ENCODE measurements at places on chromosomes 12 and 14.

DNA sequence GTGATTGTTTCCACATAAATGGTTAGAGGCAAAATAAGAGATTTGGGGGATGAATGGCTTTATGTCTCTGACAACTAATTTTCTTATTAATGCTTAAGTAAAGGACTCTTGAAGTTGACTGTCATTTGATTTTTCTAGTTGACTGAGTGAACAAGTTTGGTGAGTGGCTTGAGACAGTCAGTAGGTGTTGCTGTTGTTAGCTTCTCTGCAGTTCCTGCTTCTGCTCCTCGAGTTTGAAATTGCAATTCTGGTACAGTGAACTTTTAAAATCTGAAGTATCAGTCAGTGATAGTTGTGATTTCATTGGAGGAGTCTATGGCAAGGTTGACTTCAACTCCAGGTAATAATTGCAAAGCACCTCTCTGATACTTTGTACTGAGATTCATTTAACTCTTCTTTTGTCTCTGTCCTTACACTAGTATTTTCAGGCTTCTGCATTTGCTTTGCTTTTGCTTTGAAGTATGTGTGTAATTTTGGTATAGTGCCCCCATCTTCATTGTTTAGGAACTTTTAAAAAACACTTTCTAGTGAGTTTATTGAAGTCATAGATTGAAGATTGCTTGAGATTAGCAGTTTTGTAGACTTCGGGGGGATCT is 415.5 kb downstream of the PCNX1 start:
- DNase-seq = peak; percentile 3

- no peak for DNase-seq
Observed at GRCh38 chr12:108112832-108113556, 16.1 kb upstream of the WSCD2 start.

DNA sequence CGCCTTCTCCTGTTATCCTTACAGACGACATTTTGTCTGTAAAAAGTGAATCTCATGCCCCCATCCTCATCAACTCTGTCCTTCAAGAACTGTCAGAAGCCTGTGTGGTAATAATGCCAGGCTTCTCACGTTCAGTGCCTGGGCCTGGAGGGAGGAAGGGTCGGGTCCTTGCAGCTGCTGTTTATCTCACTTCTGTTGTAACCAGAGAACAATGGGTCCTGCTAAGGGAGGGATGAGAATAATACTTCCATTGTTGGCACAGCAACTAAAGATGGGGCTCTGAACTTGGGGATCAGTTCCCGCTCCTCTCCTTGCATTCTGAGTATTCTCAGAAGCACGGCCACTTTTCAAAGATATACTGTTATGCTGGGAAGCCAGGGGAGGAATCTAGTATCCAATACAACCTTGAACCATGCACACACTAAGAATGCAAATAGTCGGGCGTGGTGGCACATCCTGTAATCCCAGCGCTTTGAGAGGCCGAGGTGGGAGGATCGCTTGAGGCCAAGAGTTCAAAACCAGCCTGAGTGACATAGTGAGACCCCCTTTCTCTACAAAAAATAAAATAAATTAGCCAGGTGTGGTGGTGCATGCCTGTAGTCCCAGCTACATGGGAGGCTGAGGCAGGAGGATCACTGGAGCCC is 38.8 kb upstream of the NINJ2 start:
- DNase-seq = no peak

DNA sequence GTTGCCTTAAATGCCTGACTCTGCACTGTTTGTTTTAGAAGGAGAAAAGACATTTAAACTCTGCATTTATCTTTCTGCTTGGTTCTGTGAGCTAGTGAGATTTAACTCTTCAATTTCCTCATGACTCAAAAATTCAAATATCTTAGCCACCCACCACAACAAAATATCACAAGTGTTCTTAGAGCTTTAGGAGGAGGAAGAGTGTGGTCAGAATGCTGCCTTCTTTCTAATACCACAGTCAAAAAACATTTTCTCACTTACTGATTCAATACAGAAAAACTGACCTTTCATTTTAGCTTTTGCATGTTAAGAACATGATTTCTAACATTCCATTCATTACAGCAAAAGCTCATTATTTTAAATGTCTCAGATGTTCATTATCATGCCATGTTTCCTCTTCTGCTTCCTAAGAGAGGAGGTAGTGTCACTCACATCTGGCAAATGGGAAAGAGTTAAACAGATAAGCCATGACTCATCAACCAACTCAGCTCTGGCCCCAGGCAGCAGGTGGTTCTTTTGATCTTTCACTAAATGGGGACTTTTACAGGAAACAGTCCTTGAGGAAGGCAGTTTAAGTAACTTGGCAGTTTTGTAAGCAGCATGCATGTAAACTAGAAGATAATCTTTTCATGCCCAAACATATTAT is 56.4 kb upstream of the RNU6-8 start:
- no peak for DNase-seq

GRCh38 chr14:70909733-70910614 is 2.7 kb downstream of the PCNX1 start:
- peak; percentile 68 for DNase-seq

- no peak for DNase-seq
Observed at GRCh38 chr14:85702997-85703396, 173.1 kb downstream of the FLRT2 start.

DNA sequence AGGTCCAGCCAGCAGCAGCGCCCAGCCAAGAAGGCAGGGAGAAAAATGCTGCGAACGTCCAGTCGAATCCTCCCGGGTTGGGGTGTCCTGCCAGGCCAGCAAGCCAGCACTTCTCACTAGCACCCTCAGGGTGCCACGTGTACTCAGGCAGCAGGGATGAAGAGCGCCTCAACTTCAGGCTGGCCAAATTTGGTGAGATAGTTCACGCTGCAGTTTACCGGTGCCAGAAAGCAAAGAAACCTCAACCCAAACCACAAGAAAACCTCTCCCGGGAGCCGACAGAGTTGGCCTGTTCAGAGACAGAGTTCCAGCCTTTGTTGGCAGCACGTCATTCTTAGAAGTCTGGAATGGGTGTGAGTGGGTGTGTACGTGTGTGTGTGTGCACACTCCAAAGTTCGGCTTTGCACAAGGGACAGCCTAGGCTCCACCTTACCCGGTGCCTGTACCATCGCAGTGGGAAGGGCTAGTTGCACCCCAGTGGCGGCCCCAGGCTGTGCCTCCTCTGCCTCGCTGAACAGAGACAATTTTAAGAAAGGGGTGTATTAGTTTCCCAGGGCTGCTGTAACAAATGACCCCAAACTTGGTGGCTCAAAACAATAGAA is 42.1 kb downstream of the ELK3 start:
- no peak for DNase-seq

GRCh38 chr14:40393143-40393542 is 960.9 kb upstream of the FBXO33 start:
- no peak for DNase-seq

- DNase-seq = peak; percentile 54
Observed at GRCh38 chr14:21069388-21070082, 569 bp upstream of the ARHGEF40 start.

DNA sequence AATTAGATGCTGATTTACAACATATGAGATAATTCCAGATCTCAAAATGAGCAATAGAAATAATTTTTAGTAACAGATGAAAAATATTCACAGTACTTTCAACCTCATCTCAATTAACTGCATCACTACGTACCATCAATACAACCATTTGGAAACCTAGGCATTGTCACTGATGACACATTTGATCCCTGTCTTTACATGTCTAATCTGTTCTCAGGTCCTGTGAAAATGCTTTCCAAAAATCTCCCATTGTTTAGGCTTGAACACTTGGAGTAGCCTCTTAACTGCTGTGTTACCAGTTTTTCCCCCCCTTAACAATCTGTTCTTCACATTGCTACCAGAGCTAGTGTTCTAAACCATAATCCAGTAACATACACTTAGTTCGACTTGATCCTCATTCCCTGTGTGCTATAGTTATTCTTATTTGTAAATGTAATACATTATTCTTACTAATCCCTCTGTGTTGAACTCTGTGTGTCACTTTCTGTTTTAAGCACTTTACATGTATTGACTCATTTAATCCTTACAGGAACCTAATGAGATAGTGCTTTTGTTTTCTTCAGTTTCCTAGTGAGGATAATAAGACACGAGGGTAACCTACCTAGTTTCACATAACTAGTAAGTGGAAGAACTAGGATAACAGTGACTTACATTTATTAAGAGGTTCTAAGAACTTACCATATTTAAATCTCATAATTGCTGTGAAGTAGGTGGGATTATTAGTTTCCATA is 41.7 kb downstream of the LARP4 start:
- DNase-seq = peak; percentile 23

- no peak for DNase-seq
Observed at GRCh38 chr14:105204206-105204930, 23.3 kb upstream of the NUDT14 start.

DNA sequence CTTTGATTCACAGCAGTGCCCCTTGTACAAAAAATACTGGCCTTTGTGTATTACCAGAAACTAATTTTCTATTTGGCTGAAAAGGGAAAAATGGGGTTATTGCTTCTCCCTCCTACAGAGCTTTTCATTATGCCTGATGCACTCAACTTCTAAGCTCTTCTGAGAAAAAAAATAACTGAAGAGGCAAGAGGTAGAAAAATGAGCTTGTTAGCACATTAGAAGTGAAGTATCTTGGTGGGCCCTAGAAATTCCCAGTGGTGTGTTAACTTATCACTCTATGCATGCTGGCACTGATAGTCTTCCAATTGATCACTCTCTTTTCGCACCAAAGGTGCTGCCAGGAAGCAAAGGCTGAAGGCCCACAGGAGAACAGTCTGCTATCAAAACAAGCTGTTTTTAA is 17.1 kb downstream of the INSM2 start:
- no peak for DNase-seq

GRCh38 chr14:104734991-104735779 is 11.2 kb downstream of the ADSS1 start:
- DNase-seq = no peak

DNA sequence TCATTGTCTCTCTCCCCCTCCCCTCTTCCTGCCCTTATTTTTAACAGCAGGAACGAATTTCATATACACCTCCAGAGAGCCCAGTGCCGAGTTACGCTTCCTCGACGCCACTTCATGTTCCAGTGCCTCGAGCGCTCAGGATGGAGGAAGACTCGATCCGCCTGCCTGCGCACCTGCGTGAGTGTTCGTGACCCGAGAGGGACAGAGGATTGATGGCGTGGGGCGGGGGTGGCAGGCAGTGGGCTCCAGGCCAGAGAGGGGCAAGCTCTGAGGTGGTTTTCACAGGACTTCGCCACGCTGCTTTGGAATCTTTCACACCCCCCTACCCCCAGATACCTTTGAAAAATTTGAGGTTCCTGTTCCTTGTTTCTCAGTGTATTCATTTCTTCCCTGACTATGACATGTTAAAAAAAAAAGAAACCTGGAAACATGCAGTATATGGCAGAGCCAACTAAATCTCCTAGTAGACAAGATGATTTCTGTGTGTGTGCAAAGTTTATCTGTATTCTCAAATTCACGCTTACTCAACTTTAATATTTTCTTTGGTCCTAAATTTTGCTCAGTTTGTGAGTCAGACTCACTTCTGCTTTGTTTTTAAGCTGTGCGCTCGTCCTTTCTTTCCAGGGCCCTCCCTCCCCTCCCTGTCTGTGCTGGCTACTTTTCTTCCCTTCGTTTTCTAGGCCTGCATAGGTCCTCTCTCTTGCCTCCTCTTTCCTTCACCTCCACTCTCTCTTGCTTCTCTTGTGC is 103.1 kb downstream of the ETV6 start:
- no peak for DNase-seq

DNA sequence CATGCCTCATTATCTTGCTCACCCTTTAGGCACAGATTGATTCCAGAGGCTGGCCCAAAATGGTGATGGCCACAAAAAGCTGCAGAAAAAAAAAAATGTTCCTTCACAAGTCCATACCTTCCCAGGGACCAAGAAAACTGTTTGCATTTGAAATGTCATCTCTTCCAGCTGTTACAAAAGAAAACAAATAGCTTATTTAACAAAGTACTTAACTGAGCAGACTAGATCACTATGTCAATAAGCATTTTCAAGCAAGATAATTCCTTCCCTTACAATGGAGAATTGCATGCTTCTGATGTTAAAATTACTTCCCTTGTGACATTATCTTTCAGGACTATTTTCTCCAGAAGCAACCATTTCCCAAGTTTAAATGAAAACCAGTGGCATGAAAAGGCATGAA is 377.9 kb upstream of the KITLG start:
- DNase-seq = no peak

GRCh38 chr14:58824106-58824505 is 186.3 kb downstream of the DACT1 start:
- DNase-seq = no peak

DNA sequence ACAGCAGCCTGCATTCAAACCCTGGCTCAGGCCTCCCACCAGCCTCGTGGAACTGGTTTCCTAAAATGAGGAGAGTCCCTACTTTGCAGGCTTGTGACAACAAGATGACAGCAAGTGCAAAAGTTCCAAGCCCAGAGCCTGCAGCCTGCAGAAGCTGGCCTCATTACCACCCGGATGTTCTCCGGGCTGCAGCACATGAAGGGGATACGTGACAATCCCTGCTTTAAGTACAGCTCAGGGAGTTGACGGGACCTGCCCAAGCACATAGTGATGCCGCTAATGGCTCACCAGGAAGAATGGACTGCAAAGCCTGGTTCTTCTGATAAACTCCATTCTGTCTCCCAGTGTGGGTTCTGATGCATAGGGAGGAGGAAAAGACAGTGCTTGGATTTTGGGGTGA is 15.0 kb downstream of the SSH1 start:
- no peak for DNase-seq

GRCh38 chr14:61561657-61562276 is 133.5 kb upstream of the HIF1A start:
- no peak for DNase-seq

- DNase-seq = no peak
Observed at GRCh38 chr12:47314996-47315395, 235.2 kb upstream of the AMIGO2 start.

GRCh38 chr12:69475237-69475975 is 5.2 kb downstream of the FRS2 start:
- DNase-seq = peak; percentile 54

DNA sequence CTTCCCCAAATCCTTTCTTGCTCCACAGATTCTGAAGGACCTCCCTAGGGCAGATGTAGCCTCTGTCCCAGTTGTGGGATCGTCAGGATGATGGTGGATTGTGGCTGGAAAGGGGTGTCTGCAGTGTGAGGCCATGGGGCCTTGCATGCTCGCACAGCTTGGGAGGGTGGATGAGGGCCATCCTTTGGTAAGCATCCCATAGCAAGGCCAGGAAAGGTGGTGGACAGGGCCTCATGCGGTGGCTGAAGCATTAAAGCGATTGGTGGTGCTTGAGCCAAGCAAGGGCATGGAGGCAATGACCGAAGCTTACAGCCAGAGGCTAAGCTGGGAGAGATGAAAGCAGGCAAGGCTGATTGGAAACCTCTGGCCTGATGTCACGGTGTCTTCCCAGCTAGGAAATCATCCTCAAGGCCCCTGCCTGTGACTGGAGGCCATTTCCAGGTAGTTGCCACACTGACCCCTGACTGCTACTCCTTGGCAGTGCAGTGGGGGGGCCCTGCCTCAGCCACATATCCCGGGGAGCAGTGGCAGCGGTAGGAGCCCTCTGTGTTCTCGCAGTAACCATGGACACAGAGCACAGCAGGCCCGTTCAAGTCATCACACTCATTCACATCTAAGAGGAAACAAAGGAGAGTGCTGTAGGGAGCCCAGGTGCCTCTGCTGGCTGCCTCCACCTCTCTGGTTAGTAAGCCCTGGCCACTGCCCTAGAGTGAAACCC is 7.0 kb downstream of the ISCA2 start:
- no peak for DNase-seq

All from HAP-1 (cell line).